ENCODE measurements at places on chromosomes 16 and 17. TPM values are rescaled to one million over a fixed set of nuclear protein-coding genes. Genes with fewer than 3 reads are reported as not detected.
A peak's percentile ranks its signal among the peaks of the same experiment; 100 is the strongest.

KRTAP2-3 gene
- not detected for total RNA-seq

RILP gene
- 8.6 TPM for total RNA-seq

OSGIN1 gene
- total RNA-seq, result 26.2 TPM

TMEM107 gene
- total RNA-seq, result 5.2 TPM

KIF2B gene
- total RNA-seq, result not detected

KRTAP4-5 gene
- not detected for total RNA-seq

NPIPA7 gene
- not detected for total RNA-seq

TAOK2 gene
- 36.6 TPM for total RNA-seq

ITGAL gene
- 29.3 TPM for total RNA-seq

GRCh38 chr16:12330946-12331345 is 354.4 kb downstream of the SNX29 start:
- DNase-seq, result no peak

DNA sequence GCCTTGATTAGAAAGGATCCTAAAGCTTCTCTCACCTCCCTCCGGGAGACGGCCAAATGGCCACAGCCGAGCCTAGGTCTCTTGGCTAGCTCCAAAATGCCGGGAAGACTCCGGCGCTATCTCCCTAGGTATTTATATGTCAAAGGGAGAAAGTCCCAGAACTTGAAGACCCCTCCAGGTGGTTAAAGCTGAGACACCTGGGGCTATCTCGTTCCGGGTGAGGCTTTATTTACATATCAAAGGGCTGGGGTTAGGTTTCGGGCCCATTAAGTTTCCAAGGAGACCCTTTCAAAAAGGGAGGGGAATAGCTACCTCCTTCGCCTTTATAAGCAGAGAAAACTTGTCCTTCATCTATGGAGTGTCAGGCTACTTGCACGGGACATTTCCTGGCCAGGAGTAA is 70.9 kb upstream of the KIFC3 start:
- DNase-seq, result no peak

DNA sequence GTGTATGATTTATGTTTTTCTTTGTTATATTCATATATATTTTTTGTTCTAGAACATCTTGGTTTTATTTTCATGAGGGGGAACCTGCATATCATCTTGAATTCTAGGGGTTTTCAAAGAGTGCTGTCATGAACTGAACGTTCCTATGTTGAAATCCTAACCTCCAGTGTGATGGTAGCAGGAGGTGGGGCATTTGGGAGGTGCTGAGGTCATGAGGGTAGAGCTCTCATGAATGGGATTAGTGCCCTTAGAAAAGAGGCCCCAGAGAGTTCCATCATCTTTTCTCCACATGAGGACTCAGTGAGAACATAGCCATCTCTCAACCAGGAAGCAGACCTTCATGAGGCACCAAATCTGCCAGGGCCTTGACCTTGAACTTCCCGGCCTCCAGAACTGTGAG is 34.6 kb upstream of the CCDC182 start:
- DNase-seq, result no peak

- peak; percentile 77 for DNase-seq
Observed at GRCh38 chr16:79089735-79090284, 510.7 kb downstream of the MAF start.

GRCh38 chr16:58109881-58110280 is 19.3 kb downstream of the CFAP20 start:
- no peak for DNase-seq

DNA sequence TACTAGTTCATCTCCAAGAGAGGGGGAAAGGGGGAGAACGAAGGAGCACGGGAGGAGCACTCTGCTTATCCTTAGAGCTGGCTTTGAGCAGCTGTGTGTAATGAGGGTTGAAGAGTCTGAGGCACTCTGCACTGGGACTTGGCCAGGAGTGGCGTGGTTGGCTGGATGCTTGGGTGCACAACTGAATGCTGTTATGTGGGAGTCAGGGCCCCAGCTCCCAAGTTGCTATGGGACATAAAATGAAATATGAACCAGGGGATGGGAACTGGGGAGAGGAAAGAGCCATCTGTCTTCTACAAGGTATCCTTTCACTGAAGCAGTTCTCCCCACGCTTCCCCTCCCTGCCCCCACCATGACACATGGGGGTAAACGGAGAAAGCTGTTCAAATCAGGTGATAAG is 105.9 kb upstream of the ANKFN1 start:
- peak; percentile 26 for DNase-seq

DNA sequence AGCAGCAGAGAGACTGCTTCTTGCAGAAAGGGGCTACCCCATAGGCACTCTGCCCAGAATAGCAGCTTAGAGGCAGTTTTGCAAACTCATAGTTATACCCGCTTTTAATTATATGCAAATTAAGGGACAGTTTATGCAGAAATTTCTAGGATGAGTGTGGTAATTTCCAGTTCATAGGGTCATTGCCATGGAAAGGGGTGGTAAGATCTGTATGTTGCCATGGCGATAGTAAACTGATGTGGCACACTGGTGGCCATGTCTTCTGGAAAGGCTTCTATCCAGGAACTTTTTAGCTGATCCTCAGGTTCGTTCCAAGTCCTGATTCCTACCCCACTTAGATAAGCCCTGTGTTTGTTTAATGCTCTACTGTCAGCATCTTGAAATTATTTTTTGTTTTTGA is 6.2 kb downstream of the STXBP4 start:
- DNase-seq, result no peak

- DNase-seq, result no peak
Observed at GRCh38 chr16:88316151-88316550, 66.6 kb upstream of the ZNF469 start.

DNA sequence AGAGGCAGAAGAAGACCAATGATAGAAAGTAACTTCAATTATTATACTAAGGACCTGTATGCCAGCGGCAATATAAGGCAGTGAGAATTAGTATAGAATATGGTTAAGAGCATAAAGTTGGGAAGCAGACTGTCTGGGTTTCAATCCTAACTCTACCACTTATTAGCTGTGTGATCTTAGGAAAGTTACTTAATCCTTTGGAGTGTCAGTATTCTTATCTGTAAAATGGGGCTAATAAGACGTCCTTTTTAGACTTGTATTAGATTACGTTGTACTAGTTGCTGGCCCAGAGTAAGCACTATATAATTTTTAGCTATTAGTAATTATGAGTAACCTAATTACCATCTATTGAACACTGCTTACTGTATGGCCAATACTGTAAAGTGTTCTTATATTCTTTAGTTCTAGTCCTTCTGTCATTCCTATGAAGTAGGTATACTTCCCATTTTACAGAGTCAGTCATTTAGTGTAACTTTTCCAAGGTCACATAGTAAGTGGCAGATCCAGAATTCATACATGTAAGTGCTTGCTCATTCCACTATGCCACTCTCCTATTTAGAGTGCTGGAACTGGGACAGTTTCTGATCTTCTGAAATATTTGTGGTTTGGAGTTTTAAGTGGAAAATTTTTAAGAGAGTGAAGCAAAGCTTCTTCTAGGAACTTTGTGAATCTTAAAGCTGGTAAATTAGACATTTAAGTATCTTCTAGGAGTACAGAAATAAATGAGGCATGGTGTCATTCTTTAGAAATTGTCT is 22.5 kb downstream of the HEATR9 start:
- DNase-seq, result no peak

GRCh38 chr17:50037321-50038107 is 18.4 kb upstream of the ITGA3 start:
- peak; percentile 81 for DNase-seq

GRCh38 chr17:33803686-33804085 is 451.4 kb upstream of the CCL2 start:
- no peak for DNase-seq

GRCh38 chr16:12062343-12063003 is 85.9 kb downstream of the SNX29 start:
- DNase-seq, result peak; percentile 54

- DNase-seq, result no peak
Observed at GRCh38 chr16:55280587-55280986, 43.4 kb upstream of the IRX6 start.

GRCh38 chr17:76191896-76192295 is 48.4 kb downstream of the RNF157 start:
- DNase-seq, result no peak

GRCh38 chr16:85550422-85550864 is 62.7 kb upstream of the GSE1 start:
- no peak for DNase-seq

DNA sequence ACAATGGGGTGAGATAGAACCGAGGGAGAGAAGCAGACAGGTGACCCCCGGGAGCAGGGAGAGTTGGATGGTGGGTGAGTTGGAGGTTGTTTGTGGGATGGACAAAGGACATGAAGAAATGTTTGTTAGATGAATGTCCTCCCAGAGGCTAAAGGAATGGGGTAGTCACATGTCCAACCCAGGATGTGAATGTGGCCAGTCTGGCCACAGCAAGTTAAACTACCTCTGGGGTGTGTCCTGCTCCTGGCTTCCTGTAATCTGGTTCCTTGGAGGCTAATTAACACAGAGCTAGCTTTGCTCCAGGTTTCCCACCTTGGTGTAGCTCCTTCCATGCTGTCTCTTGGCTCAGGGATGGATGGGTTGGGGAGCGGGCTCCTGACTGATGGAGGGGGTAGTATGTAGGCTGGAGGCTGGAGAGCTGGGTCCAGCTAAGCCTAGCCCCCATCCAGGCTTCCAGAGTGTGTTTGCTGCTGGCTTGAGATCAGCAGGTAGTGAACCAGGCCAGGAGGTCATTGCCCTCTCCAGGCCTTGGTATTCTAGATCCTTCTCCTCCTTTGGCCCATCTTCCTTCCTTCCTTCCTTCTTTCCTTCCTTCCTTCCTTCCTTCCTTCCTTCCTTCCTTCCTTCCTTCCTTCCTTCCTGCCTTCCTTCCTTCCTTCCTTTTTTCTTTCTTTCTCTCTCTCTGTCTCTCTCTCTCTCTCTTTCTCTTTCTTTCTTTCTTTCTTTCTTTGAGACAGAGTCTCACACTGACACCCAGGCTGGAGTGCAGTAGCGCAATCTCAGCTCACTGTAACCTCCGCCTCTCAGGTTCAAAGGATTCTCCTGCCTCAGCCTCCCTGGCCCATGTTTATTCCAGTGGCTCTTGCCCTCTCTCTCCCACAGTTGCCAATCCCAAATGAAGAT is 28.0 kb upstream of the UBE2G1 start:
- DNase-seq, result peak; percentile 45

- no peak for DNase-seq
Observed at GRCh38 chr16:65312071-65312470, 190.2 kb upstream of the CDH11 start.

DNA sequence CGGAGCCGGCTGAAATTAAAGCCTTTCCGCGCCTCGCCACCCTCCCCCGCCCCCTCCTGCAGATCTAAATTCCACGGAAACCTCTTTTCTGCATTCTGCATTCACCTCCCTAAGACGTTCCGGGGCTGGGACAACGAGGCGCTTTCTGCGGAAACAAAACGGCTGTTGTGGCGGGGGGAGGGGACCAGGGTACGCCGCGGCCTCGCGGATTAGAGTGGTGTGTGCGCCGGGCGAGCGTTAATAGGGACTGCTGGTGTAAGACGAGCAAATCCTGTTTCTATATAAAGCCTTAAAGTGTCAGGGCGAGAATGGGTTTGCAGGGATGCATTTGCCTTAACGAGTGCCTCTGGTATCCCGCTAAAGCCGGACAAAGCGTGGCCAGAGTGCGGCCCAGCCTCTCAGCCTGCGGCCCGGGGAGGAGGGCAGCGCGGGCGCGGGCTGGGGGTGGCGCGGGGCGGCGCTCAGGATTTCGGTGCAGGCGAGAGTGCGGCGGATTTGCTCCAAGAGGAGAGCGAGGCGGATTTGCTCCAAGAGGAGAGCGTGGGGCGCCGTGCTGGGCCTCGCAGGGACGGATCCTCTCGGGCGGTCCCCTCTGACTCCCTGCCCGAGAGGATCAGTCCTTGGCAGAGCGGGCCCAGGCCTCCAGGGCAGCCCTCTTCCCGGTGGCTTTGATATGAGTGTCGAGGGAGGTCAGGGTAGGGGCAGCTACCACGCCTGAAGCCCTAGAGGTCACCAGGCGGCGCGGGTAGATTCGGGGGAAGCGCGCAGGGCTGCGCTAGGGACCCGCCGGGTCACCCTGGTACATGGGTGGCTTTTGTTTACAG is 5.1 kb downstream of the BAHCC1 start:
- peak; percentile 76 for DNase-seq

- no peak for DNase-seq
Observed at GRCh38 chr16:89624777-89625761, 11.6 kb downstream of the DPEP1 start.

- DNase-seq, result peak; percentile 75
Observed at GRCh38 chr16:85717393-85718152, 28.8 kb upstream of the GINS2 start.

Measured in stomach (tissue), 19 donors.